ENCODE measurements at places on chromosomes 16 and 17. TPM values are rescaled to one million over a fixed set of nuclear protein-coding genes. Genes with fewer than 3 reads are reported as not detected.
A peak's percentile ranks its signal among the peaks of the same experiment; 100 is the strongest.

Gene P4HB
- total RNA-seq: 474 TPM

- H3K4me3 ChIP-seq: peak overlapping the region; percentile 87
- DNase-seq: peak; percentile 58
- H3K27me3 ChIP-seq: no peaks in the 10 kb centered on the region
- peaks cover 72% of the 10 kb centered on the region for H3K36me3 ChIP-seq
- H3K27ac ChIP-seq: peak overlapping the region; percentile 91
These were observed 292.8 kb downstream of the SEC14L1 start for GRCh38 chr17:77433385-77434135.

DNA sequence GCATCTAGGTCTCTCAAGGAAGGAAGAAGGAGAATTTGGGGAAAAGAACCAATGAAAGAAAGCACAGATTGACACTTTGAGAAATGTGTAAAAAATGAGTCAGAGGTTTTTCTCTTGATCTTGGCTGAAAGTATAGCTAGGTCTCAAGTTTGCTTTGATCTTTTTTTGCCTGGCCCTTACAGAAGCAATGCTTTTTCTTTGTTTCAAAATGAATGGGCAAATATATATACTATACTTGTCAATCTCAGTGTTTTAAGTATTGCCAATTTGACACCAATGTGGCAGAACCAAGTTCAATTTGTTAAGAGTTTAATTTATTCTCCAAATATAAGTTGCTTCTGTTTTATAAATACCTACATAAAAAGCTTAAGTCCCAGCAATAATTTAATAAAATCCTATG is 119.6 kb downstream of the PPM1E start:
- H3K36me3 ChIP-seq: no peaks in the 10 kb centered on the region
- peaks cover 16% of the 10 kb centered on the region for H3K27me3 ChIP-seq
- no peak for DNase-seq
- H3K27ac ChIP-seq: no peak overlapping the region
- no peak overlapping the region for H3K4me3 ChIP-seq
- H3K4me1 ChIP-seq: no peaks in the 10 kb centered on the region

GRCh38 chr16:25013751-25014499 is 1.2 kb downstream of the ARHGAP17 start:
- peak overlapping the region; percentile 92 for H3K4me3 ChIP-seq
- H3K4me1 ChIP-seq: peaks cover 78% of the 10 kb centered on the region
- H3K27ac ChIP-seq: peak overlapping the region; percentile 92
- H3K27me3 ChIP-seq: no peaks in the 10 kb centered on the region
- DNase-seq: no peak
- peaks cover 46% of the 10 kb centered on the region for H3K36me3 ChIP-seq

DNA sequence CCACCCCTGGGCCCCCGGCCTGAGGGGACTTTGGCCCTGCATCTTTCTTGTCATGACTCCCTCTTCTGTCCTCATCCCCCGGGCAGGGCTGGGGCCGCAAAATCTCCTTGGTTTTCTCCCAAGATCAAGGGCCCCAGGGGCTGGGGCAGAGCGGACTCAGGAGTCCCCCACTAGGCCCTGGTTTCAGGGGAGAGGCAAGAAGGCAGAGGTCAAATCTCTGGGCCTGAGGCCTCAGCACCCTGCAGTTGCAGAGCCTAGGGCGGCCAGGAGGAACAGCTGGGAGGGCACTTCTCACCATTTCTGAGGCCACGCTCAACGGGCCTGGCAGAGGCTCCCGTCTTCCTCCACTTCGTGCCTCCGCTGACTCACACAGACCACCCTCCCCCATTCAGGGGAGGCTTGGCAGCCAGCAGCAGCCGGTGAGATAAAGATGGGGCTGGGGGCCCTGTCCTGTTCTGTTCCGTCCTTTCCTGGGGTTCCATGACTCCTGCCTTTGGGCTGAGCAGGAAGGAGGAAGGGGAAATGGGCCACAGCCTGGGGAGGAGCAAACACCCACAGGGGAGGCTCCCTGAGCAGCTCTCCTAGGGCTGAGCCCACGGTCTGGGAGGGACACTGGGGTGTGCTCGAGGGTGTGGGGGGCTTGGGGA is 12.4 kb downstream of the ZSCAN10 start:
- no peaks in the 10 kb centered on the region for H3K36me3 ChIP-seq
- no peaks in the 10 kb centered on the region for H3K27me3 ChIP-seq
- H3K27ac ChIP-seq: peak overlapping the region; percentile 55
- DNase-seq: no peak
- H3K4me3 ChIP-seq: no peak overlapping the region
- H3K4me1 ChIP-seq: peaks cover 54% of the 10 kb centered on the region

DNA sequence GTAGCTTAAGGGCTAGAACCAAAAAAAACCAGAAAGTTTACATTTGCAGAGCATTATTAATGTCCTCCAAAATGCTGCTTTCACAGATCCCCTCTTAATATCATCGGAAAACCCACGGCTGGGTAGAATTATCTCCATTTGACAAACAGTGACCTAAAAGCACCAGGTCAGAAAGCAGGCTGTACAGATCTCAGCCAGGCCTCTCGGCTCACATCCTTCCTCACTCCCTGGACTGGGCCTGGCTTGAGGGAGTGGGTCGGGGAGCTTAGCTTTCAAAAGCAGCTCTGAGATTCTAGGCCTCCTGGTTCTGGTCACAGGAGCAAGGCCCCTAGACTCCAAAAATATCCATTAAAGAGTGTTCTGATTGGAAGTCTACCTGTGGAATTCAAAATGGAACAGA is 9.1 kb upstream of the SLC12A3 start:
- H3K27me3 ChIP-seq: no peaks in the 10 kb centered on the region
- H3K27ac ChIP-seq: no peak overlapping the region
- peaks cover 29% of the 10 kb centered on the region for H3K4me1 ChIP-seq
- no peak overlapping the region for H3K4me3 ChIP-seq
- no peak for DNase-seq

DNA sequence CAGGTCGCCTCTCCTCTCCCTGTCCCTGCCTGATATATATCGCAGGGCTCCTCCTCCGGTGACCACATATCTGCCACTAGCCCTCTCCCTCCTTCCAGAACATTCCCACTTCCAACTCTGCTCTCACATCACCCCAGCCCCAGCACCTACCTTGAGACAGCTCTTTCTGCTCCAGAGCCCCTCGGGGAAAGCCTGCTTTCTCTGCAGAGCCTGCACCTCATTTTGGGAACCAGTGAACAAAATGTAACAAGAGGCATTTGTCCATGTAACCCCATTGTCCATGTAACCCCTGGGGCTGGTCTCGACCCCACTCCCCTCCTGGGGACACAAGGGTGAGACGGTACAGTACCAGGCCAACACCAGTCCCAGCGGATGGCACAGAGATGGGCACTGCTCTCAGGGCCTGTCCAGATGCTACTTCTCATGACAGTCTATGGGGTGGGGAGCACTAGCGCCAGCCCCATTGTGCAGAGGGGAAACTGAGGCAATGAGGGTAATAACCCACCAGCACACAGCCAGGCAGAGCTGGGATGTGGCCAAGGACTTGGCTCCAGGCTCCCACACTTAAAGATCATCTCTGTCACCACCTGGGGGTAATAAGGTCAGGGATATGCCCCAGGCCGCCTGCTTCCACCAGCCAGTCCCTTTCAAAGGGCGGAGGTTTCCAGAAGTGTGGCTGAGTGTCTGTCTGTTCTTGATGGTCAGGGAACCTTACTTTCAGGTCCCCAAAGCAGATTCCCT is 42.9 kb downstream of the TBC1D16 start:
- H3K36me3 ChIP-seq: no peaks in the 10 kb centered on the region
- DNase-seq: no peak
- peak overlapping the region; percentile 70 for H3K4me3 ChIP-seq
- H3K27ac ChIP-seq: peak overlapping the region; percentile 50

DNA sequence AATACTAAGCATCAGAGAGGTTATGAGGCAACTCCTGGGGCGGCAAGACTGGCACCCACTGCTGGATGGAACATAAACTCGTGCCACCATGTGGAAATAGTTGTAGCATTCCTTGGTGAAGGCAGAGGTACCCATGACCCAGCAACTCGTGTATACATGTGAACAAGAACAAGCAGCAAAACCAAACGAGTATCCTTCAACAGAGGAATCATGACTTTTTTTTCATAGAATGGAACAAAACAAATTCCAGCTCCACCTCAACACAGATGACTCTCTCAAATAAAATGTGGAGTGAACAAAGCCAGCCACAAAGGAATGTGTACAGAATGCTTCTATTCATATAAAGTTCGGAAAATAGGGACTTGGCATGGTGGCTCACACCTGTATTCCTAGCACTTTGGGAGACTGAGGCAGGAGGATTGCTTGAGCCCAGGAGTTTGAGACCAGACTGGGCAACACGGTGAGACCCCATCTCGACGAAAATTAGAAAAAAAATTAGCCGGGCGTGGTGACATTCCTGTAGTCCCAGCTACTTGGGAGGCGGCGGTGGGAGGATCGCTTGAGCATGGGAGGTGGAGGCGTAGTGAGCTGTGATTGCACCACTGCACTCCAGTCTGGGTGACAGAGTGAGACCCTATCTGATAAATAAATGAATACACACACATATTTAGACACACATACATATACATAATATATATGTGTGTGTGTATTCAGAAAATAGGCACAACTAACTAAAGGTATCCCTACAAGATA is 35.3 kb downstream of the B9D1 start:
- no peaks in the 10 kb centered on the region for H3K36me3 ChIP-seq

GRCh38 chr16:84749815-84750214 is 50.0 kb downstream of the USP10 start:
- no peak overlapping the region for H3K27ac ChIP-seq
- DNase-seq: no peak
- H3K4me1 ChIP-seq: peaks cover 40% of the 10 kb centered on the region
- peaks cover 23% of the 10 kb centered on the region for H3K36me3 ChIP-seq
- no peak overlapping the region for H3K4me3 ChIP-seq

Gene ARL4D
- 4.2 TPM for total RNA-seq

- no peak overlapping the region for H3K4me3 ChIP-seq
- H3K27me3 ChIP-seq: peaks cover 17% of the 10 kb centered on the region
- H3K36me3 ChIP-seq: no peaks in the 10 kb centered on the region
- H3K4me1 ChIP-seq: no peaks in the 10 kb centered on the region
- no peak for DNase-seq
- no peak overlapping the region for H3K27ac ChIP-seq
These were observed 15.0 kb downstream of the SMIM36 start for GRCh38 chr17:55496094-55496881.

- H3K4me1 ChIP-seq: peaks cover 9% of the 10 kb centered on the region
- peaks cover 49% of the 10 kb centered on the region for H3K27me3 ChIP-seq
- H3K4me3 ChIP-seq: no peak overlapping the region
- no peaks in the 10 kb centered on the region for H3K36me3 ChIP-seq
- DNase-seq: no peak
These were observed 7.7 kb upstream of the ARHGAP23 start for GRCh38 chr17:38420518-38420917.

DNA sequence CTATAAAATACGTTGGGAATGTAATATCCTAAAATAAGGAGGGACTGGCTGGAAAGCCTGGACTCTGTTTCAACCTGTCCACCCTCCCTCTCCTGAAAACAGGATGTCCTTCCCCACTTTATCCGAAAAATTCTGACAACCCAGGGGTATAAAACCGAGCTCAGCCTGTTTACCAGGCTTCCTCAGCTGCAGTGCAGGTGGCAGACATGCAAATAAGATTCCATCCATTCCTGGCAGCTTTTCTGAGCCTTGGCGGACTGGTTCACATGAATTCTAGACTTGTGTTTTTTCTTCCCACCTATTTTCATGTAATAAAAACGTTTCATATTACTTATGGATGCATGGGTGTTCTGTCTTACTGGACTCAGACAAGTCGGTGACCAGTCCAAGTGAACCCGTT is 479.3 kb downstream of the KCNJ18 start:
- no peak for DNase-seq
- H3K36me3 ChIP-seq: no peaks in the 10 kb centered on the region
- H3K4me3 ChIP-seq: no peak overlapping the region
- no peaks in the 10 kb centered on the region for H3K4me1 ChIP-seq
- H3K27ac ChIP-seq: no peak overlapping the region
- H3K27me3 ChIP-seq: no peaks in the 10 kb centered on the region

- no peak for DNase-seq
- no peak overlapping the region for H3K4me3 ChIP-seq
- H3K27me3 ChIP-seq: no peaks in the 10 kb centered on the region
- H3K4me1 ChIP-seq: no peaks in the 10 kb centered on the region
- no peaks in the 10 kb centered on the region for H3K36me3 ChIP-seq
- no peak overlapping the region for H3K27ac ChIP-seq
These were observed 948.7 kb downstream of the KCNJ2 start for GRCh38 chr17:71118039-71118438.

DNA sequence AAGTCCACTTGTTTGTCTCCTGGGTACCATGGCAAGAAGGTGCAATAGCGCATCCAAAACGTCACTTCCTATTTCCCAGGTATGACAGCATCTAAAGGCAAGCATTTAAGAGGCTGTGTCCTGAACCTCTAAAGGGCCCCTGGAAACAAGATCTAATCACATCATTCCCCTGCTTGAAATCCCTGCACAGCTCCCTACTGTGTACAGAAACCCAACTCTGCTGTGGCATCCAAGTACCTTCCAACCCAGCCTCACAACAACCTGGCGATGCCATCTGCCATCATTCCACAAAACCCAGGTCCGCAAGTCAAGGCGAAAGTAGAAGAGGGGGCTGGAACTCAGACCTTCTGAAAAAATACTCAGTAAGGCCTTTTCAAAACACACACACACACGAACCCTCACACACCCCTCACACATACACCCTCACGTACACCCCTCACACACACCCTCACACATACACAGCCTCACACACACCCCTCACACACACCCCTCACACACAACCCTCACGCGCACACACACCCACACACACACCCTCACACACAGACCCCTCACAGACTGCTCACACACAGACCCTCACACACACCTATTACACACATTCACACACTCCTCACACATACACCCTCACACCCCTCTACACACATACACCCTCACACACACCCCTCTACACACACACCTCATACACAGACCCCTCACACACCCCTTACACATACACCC is 24.5 kb downstream of the C17orf67 start:
- no peak for DNase-seq
- H3K4me1 ChIP-seq: no peaks in the 10 kb centered on the region
- H3K36me3 ChIP-seq: no peaks in the 10 kb centered on the region
- H3K27me3 ChIP-seq: peaks cover 5% of the 10 kb centered on the region
- H3K4me3 ChIP-seq: no peak overlapping the region
- no peak overlapping the region for H3K27ac ChIP-seq

Gene HES7
- total RNA-seq: not detected

DNA sequence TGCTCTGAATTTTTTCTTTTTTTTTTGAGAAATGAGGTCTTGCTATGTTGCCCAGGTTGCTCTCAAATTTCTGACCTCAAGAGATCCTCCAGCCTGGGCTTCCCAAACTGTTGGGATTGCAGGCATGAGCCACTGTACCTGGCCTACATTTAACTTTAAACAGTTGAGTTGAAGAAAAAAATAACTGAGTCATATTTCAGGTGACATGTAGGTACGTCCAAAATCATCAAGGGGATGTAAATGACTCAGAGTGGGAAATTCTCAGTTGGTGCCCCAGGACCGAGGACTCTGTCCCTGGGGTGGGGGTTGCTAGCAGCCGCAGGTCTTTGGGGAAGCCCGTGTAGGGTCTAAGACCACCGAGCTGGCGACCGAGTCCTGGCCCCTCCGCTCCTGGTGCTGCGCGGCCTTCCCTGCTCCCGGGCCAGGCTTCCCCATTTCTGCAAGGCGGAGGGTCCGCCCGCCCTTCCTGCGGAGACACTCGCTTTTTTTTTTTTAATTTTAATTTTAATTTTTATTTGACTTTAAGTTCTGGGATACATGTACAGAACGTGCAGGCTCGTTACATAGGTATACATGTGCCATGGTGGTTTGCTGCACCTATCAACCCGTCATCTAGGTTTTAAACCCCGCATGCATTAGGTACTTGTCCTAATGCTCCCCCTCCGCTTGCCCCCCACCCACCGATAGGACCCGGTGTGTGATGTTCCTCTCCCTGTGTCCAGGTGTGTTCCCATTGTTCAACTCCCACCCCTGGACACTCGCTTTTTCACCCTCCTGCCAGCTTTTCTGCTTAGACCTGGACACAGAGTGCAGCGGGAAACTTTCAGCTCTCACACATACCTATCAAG is 12.7 kb upstream of the N4BP1 start:
- no peak for DNase-seq
- H3K27ac ChIP-seq: peak overlapping the region; percentile 73
- H3K27me3 ChIP-seq: no peaks in the 10 kb centered on the region
- peak overlapping the region; percentile 77 for H3K4me3 ChIP-seq

Data from activated CD8-positive, alpha-beta T cell treated with anti-CD3 and anti-CD28 coated beads, Interleukin-2, amount 10 ng/mL, durations not matched to agents 7 days and 5 days (primary cell).